ENCODE measurements at places on chromosomes 16 and 17.

- no peak for DNase-seq
These were observed 95.6 kb upstream of the CDYL2 start for GRCh38 chr16:80899809-80900592.

DNA sequence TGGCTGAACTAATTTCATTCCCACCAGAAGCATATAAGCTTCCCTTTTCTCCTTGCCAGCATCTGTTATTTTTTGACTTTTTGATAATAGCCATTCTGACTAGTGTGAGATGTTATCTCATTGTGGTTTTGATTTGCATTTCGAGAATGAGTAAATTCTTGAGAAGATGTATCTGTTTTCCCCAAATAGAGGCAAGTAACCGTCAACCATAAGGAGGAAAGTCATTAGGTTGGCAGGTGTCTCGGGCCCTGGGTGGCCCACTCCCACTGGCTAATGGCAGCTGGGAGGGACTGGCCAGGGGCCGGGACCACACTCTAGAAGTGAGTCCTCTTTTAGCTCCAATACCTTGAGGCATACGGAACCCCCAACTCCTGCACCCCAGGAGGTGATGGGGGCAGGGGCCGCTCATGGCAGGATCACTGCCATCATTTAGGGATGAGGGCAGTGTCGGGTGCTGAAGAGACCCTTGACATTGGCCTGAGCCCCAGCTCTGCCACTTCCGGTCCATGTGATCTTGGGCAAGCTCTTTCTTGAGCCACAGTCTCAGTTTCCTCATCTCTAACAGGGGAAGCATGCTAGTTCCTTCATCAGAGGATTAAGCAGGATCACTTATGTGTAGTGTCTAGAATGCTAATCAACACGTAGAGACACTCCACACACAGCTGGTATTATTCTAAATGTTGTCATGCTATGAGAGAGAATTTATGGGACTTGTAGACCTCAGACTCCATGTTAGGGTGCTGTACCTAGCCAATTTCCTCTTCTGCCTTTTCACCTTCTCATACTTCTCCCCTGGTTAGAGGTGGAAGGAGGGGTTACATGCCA lies 44.3 kb downstream of the RGS9 start:
- DNase-seq: no peak

DNA sequence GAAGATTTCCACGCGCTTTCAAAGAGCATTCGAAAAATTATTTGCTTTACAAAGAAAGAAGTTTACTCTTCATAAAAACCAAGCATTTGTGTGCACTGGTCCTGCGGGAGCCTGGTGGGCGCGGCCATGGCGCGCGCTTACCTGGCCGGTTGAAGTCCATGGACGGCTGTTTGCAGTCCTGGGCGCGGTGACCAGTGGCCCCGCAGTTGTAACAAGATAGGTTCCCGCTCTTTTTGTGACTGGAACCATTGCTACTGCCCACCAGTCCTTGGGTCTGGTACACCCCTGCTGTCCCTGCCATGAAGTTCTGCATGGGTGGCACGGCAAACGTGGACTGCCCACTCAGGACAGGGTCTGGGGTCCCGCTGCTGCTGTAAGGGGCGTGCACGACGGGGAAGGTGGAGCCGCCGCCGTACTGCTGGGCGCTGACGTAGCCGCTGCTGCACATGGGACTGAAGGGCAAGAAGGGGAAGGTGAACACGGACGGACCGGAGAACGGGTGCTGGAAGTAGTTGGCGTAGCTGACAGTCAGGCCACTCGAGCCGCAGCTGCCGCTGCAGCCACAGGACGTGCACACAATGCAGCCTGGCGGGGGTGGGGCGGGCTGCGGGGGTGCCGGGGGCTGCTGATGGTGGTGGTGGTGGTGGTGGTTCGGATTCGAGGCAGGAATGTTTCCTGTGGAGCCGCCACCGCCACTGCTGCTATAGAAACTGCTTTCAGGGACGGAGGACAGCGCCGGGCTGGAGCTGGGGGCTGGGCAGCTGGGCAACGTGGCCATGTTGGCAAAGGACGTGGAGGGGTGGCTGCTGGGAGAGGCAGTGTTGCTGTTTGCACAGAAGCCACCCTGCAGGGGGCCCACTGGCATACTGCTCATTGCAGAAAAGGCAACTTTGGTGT lies 19.5 kb downstream of the MAP1LC3B start:
- no peak for DNase-seq

DNA sequence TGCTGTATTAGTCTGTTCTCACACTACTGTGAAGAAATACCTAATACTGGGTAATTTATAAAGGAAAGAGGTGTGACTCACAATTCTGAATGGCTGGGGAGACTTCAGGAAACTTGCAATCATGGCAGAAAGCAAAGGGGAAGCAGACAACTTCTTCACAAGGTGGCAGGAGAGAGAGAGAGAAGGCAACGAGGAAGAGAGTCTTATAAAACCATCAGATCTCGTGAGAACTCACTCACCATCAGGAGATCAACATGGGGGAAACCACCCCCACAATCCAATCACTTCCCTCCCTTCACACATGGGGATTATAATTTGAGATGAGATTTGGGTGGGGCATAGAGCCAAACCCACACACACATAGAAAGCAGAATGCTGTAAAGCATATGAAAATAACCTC lies 896.2 kb downstream of the CDH11 start:
- no peak for DNase-seq

DNA sequence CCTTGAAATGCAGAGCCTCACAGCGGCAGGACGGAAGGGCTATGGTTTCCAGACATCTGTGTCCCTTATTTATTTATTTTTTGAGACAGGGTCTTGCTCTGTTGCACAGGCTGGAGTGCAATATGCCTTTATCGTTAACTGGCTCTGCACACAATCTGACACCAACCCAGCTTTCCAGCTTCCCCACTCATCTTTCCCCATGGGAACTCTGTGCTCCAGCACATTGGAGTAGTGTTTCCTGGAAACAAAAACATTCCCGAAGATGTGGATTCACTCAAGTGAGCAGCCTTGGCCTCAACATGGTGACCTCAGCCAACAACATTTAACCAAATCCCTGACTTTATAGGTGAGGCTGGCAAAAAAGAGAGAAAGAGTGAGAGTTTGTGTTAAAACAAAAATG lies 307.1 kb downstream of the TMEM114 start:
- DNase-seq: no peak

- no peak for DNase-seq
These were observed 6.0 kb downstream of the STAC2 start for GRCh38 chr17:39219647-39220154.

Data from CMK (cell line).